Mesothelial cell of epicardium (in vitro differentiated cells): ENCODE measurements at places on chromosomes 2 and 18. TPM values are rescaled to one million over a fixed set of nuclear protein-coding genes. Genes with fewer than 3 reads are reported as not detected.

DNA sequence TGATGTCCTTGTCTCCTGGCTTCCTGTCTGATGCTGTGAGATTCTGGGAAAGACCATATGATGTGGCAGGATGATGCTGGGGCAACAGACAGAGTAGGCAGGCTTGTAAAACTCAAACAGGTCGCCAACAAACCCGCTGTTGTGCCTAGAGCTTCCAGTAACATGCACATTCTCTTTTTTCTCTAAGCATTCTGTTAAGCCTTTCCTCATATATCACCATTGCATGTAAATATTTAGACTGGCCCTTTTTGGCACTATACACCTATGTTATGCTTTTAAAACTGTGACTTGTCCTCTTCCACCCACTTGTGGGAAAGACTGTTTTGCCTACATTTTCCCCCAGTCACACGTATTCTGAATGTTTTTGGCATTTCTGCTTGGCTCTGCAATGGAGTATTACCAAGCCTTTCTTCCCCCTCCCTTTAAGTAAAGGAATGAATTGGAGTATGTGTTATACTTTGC is 250.4 kb upstream of the TANK start:
- H3K4me3 ChIP-seq: no peak overlapping the region
- DNase-seq: no peak
- no peak overlapping the region for H3K27ac ChIP-seq
- H3K36me3 ChIP-seq: no peaks in the 10 kb centered on the region
- H3K4me1 ChIP-seq: peaks cover 52% of the 10 kb centered on the region

DNA sequence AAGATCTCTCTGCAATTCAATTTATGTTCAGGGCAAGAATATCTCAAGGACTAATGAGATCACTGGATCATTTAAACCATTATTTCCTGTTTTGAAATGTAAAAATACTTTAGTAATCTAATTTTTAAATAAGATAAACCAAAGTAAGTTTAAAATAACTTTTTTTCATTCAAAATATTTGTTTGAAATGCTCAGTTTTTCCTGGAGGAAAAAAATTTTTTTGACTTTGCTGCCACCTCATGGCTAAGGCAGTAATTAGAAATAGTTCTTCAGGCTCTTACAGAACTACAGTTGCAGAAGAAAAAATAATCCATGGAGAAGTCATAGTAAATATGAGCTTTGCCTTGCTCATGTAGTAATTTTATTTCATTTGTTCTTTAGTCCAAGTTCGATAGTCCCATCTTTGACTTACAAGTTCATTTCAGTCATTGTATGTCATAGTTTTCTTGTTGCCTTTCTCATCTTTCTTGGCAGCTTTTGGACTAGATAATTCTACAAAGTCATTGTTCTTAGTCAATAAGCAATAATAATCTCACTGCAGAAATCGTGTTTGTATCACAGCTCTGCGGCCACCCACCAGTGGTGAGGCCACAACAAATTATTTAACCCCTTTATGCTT is 127.4 kb downstream of the DPP4 start:
- H3K27me3 ChIP-seq: peaks cover 47% of the 10 kb centered on the region
- no peaks in the 10 kb centered on the region for H3K36me3 ChIP-seq
- no peaks in the 10 kb centered on the region for H3K4me1 ChIP-seq

The CFAP65 gene
- not detected in 3 replicates for total RNA-seq

DNA sequence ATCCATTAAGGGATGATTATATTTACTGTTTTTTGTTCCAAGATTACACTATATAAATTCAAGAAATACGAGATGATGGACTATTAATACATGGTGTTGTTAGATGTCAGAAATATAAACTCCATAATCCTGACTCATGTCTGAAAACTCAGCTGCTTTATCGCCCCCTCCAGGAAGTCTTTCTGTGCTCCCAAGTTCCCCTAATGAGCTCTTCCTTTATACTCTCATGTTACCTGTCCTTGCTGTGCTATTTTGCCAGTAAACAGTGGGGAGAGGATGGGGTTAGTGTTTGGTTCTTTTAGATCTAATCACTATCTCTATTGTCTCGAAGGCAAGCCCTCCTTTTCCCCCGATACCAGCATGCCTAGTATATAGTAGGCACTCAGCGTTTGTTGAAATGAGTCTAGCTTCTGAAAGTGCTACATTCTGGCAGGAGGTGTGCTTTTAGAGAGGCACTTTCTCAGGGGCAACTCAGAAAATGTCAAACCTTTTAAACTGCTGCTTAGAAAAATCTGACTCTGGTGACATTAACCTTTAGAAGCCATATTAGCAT is 21.4 kb upstream of the BARD1 start:
- no peak overlapping the region for H3K4me3 ChIP-seq
- no peaks in the 10 kb centered on the region for H3K4me1 ChIP-seq
- H3K36me3 ChIP-seq: peaks cover 3% of the 10 kb centered on the region
- no peak for DNase-seq
- H3K27ac ChIP-seq: no peak overlapping the region

The TRIM43 gene
- total RNA-seq: not detected in 3 replicates

GRCh38 chr2:207869784-207870778 is 100.4 kb upstream of the FZD5 start:
- peaks cover 6% of the 10 kb centered on the region for H3K4me1 ChIP-seq
- H3K27ac ChIP-seq: no peak overlapping the region
- H3K4me3 ChIP-seq: no peak overlapping the region
- no peaks in the 10 kb centered on the region for H3K36me3 ChIP-seq

The LOXHD1 gene
- total RNA-seq: 0.07 to 0.14 TPM in 2 of 3 replicates, not detected in the other

DNA sequence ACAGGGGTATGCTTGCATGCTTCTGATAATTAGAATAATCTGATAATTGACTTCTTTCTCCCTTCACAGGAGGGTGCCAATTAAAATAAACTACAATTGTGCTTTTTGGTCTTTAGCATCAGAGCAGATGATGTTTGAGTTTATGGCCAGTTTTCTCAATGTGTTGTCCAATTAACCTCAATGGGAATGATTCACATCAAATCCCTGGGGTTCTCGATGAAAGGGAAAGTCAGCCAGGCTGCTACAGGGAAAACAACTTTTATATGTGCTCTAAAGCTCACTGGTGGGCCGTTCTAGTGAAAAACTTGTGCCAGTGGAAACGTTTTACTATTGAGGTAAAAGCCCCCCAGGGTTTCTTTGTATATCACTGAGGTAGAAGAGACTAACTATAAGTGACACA is 887.3 kb upstream of the CRIM1 start:
- no peak overlapping the region for H3K4me3 ChIP-seq
- H3K27me3 ChIP-seq: no peaks in the 10 kb centered on the region
- no peaks in the 10 kb centered on the region for H3K4me1 ChIP-seq
- no peaks in the 10 kb centered on the region for H3K36me3 ChIP-seq

GRCh38 chr2:96336104-96336775 is 674 bp downstream of the NCAPH start:
- H3K4me1 ChIP-seq: peaks cover 17% of the 10 kb centered on the region
- H3K4me3 ChIP-seq: peak overlapping the region; percentile 78
- no peak for DNase-seq
- no peaks in the 10 kb centered on the region for H3K27me3 ChIP-seq

DNA sequence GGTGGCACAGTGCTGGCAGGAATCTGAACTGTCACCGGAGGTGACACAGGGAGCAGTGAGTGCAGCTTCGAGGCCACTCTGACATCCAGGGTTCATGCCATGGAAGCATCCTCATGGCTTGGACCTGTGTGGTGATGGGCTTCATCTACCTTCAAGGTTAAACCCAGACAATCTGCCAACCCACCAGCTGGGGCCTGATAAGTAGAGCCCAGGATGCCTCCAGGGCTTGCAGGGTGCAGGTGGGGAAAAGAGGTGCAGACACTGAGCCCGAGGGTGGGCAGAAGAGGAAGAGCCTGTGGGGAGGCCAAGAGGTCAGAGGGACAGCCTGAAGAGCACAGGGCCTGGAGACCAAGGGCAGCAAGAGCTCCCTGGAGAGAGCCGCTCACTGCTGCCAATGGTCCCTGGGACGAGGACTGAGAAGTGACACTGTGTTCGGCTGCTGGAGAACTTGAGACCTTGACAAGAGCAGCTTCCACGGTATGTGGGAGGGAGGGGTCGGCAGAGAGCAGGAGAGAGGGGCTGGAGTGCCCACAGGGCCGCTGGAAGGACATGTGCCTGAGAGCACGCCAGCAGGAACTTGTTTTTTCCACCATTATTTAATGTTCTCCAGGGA is 8.1 kb upstream of the HES6 start:
- no peak overlapping the region for H3K27ac ChIP-seq
- DNase-seq: no peak
- peaks cover 2% of the 10 kb centered on the region for H3K4me1 ChIP-seq
- H3K4me3 ChIP-seq: no peak overlapping the region
- peaks cover 26% of the 10 kb centered on the region for H3K36me3 ChIP-seq

DNA sequence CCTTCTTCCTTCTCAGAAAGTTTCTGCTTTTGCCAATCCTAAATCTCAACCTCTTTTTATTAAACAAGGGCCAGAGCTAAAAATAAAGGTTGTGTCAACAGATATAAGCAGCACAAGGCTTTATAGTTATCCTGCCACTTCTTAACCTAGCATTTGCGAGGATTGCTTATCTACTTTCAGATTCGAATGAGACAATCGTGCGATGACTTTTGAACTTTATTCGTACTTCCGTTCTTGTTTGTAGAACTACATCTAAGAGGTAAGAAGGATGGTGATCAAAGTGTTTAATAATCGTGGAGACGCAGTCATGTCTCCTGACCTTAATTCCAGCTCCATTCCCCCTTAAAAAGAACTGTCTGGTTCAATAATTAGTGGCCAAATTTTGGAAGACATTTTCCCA is 578.6 kb downstream of the PIK3C3 start:
- peaks cover 79% of the 10 kb centered on the region for H3K4me1 ChIP-seq
- peak overlapping the region; percentile 91 for H3K27ac ChIP-seq
- no peaks in the 10 kb centered on the region for H3K27me3 ChIP-seq
- peak overlapping the region; percentile 23 for H3K4me3 ChIP-seq

- no peak for DNase-seq
- H3K27me3 ChIP-seq: no peaks in the 10 kb centered on the region
- peaks cover 39% of the 10 kb centered on the region for H3K4me1 ChIP-seq
- no peaks in the 10 kb centered on the region for H3K36me3 ChIP-seq
Measured at GRCh38 chr18:25169701-25170100, 182.3 kb downstream of the ZNF521 start.

DNA sequence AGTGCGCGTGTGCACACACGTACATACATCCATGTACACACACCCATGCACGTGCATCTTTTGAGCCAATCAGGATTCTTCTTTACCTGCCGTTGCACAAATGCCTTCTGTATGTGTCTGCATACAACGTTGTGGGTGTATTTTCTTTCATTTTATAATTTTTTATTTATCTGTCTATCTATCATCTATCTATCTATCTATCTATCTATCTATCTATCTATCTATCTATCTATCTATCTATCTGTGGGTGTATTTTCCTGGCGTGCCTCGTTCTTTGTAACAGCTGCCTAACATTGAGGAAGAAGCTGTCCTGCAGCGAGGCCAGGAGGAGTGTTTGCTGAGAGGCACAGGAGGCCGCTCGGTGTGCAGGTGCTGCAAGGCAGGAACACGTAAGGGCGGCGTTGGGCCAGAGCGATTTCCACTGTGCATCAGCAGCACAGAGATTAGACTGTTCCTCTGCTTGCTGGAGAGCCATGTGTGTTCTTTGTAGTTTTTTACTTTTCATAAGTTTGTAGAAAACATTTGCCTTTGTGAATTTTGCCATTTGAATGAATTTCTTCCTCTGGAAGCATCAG is 84.4 kb downstream of the DGKD start:
- H3K36me3 ChIP-seq: peaks cover 9% of the 10 kb centered on the region
- no peak for DNase-seq
- no peak overlapping the region for H3K27ac ChIP-seq
- H3K27me3 ChIP-seq: no peaks in the 10 kb centered on the region

DNA sequence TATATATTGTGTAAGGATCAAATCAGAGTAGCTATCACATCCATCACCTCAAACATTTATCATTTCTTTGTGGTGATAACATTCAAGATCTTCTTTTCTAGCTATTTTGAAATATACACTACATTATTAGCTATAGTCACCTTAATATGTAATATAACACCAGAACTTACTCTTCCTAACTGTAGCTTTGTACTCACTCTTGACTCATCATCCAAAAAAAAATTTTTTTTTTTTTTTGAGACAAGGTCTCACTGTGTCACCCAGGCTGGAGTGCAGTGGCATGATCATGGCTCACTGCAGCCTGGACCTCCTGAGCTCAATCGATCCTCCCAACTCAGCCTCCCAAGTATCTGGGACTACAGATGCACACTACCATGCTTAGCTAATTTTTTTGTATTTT is 153.3 kb downstream of the EML6 start:
- H3K27ac ChIP-seq: no peak overlapping the region
- H3K4me3 ChIP-seq: no peak overlapping the region
- no peaks in the 10 kb centered on the region for H3K27me3 ChIP-seq

DNA sequence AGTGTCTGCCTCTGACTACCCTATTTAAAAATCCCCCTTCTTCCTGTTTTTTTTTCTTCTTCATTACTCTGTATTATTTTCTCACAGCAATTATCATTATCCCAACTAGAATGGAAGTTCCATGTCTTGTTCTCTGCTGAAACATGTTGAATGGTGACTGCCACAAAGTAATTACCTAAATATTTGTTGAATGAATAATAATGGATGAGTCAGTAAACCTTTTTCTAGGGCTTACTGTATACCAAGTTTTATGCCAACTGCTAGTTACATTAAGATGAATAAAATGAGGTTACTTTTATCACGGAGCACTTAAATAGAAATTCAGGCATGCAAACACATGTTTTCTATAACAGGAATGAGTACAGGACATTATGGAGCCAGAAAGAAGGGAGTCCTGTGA is 490.6 kb downstream of the THSD7B start:
- H3K4me1 ChIP-seq: peaks cover 9% of the 10 kb centered on the region
- peaks cover 22% of the 10 kb centered on the region for H3K27me3 ChIP-seq
- no peak overlapping the region for H3K27ac ChIP-seq
- no peak for DNase-seq

The UGT1A5 gene
- not detected in 3 replicates for total RNA-seq

The C1GALT1C1L gene
- total RNA-seq: 0.29 to 0.38 TPM (median 0.38 TPM) in 3 replicates

DNA sequence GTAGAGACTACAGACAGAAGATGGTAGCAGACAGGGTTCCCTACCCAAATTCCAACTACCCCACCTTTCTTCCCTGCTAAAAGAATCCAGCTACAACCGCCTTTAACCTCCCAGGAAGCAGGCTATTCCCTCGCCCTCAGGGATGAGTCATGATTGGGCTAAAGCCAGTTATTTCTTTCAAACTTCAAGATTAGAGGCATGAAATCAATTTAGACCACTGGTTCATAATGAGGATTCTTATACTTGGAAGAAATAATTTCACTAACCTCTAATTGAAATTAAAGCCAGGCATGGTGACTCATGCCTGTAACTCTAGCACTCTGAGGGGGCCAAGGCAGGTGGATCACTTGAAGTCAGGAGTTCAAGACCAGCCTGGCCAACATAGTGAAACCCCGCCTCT is 20.0 kb downstream of the TRIP12 start:
- no peak for DNase-seq
- H3K36me3 ChIP-seq: peaks cover 6% of the 10 kb centered on the region
- no peaks in the 10 kb centered on the region for H3K27me3 ChIP-seq
- no peaks in the 10 kb centered on the region for H3K4me1 ChIP-seq
- no peak overlapping the region for H3K27ac ChIP-seq
- H3K4me3 ChIP-seq: no peak overlapping the region

DNA sequence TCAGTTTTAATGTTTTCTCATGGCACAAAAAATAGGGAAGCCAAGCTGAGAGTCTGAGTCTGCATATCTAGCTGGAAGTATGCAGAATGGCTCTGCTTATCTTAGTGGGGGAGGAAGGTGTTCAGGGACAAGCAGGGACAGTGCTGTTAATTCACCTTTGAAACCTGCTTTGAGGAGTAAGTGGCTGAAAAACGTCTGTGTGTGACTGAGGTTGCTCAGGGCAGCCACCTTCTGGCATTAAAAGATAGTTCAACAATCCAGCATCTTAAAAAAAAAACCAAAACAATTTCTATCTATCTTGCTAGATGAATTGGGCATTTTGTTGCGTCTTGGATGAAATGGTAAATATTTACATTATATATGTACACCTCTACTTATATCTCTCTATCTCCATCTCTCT is 2.0 kb upstream of the TRPM8 start:
- no peaks in the 10 kb centered on the region for H3K36me3 ChIP-seq
- no peak for DNase-seq
- H3K4me1 ChIP-seq: no peaks in the 10 kb centered on the region
